Left lung (tissue), 14 donors: ENCODE measurements at places on chromosomes 6 and 20. TPM values are rescaled to one million over a fixed set of nuclear protein-coding genes. Genes with fewer than 3 reads are reported as not detected.

GRCh38 chr6:162165479-162165878, 562.1 kb downstream of the PRKN start:
- DNase-seq = no peak

The SNRPB2 gene
- total RNA-seq = 47.2 TPM

GRCh38 chr6:7178280-7178679, 70.5 kb downstream of the RREB1 start:
- DNase-seq = no peak

- DNase-seq = no peak
Measured at GRCh38 chr6:36969240-36969691, 14.7 kb downstream of the PI16 start.

The CRISP2 gene
- total RNA-seq = not detected

DNA sequence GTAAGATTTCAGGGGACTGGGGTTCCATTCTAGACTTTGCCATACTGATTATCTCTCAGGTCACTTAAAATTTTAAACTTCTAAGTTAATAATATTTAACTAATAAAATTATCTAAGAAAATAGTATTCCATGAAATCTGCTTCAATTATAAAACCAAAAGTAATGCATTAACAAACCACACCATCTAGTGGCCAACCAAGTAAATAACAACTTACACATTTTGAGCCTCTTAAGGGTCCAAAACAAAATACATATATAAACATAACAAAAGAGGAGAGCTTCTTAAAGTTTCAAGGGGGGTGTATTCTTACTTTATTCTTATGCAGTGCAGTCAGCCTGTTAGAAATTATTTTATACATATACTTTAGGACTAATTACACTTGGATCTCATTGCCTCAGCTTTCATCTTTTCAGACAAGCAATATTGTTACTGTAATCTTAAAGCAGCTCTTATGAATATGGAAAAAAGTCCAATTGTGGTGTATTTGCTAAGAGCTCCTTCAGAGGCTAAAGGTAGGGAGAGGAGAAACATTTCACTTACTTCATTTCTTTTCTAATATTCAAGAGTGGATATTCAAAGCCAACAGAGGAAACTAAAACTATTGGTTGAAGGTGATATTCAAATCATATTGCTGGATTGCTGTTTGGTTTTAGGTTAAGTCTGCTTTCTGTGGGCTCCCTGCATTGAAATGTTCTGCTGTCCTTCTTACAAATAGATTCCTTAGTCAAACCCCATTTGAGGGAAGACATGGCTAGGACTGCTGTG, 199.7 kb upstream of the SIM1 start:
- DNase-seq = no peak

The NHSL1 gene
- 37.8 TPM for total RNA-seq

DNA sequence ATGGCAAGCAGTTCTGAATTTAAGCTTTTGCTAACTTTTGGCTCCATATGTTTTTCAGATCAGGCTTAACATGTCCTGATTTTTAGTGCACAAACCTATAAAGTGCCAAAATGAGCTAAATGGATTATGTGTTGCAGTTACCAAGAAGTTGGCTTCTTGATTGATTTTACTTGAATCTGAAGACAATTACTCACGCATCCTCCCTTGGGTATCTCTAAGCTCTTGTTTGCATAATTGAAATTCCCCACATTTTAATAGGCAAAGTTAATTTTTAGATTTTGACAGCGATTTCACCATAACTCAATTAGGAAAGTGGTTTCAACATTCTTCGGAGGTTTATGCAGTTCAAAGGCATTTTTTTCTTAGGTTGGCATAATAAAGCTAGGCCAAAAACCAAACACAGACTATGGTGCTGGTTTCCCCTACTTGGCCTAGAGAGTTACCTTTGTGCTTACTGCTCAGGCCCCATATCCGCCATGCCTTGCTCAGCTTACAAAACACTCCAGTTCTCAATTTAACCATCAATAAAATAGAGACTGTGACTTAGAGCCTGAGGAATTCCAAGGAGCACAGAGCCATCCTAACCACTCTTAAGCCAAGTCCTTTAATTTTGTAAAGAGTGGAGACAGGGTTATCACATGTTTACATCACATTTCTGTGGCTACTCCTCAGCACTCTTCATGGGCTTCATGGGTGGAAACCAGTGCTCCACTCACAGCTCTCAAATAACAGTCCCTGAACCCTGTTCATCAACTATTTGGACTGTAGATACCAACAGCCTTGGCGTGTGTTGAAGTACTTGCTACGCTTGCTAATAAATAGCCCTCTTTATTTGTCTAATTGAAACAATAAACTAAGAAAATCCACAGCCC, 32.1 kb downstream of the LAMA4 start:
- DNase-seq = no peak

DNA sequence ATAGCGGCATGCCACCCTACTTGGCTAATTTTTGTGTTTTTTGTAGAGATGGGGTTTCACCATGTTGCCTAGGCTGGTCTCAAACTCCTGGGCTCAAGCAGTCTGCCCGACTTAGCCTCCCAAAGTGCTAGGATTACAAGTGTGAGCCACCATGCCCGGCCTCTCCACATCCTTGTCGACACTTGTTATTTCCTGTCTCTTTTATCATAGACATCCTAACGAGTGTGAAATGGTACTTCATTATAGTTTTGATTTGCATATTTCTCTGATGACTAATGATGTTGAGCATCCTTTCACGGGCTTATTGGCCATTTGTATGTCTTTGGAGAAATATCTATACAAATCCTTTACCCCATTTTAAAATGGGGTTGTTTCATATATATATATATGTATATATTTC, 39.0 kb upstream of the ASXL1 start:
- DNase-seq = no peak

DNA sequence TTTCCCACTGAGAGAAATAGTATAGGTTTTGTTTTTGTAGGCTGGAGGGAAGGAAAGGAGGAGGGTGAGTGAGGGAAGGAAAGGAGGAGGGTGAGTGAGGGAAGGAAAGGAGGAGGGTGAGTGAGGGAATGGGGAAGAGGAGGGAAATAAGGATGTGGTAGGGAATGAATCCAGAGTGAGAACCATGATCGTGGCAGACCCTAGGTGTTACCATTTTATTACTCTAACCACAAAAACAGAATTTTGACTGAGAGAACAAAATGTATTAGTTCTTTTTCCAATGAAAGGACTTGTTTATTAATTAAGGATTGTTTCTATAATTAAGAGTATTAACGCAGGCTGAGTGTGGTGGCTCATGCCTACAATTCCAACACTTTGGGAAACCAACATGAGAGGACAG, 16.4 kb downstream of the SSR1 start:
- no peak for DNase-seq
